HFF-Myc (cell line): ENCODE measurements at places on chromosomes 12 and 14.

GRCh38 chr12:11877869-11878780 is 192.6 kb upstream of the BCL2L14 start:
- peak; percentile 36 for DNase-seq

GRCh38 chr12:546920-547845 is 87.4 kb downstream of the B4GALNT3 start:
- DNase-seq = no peak

DNA sequence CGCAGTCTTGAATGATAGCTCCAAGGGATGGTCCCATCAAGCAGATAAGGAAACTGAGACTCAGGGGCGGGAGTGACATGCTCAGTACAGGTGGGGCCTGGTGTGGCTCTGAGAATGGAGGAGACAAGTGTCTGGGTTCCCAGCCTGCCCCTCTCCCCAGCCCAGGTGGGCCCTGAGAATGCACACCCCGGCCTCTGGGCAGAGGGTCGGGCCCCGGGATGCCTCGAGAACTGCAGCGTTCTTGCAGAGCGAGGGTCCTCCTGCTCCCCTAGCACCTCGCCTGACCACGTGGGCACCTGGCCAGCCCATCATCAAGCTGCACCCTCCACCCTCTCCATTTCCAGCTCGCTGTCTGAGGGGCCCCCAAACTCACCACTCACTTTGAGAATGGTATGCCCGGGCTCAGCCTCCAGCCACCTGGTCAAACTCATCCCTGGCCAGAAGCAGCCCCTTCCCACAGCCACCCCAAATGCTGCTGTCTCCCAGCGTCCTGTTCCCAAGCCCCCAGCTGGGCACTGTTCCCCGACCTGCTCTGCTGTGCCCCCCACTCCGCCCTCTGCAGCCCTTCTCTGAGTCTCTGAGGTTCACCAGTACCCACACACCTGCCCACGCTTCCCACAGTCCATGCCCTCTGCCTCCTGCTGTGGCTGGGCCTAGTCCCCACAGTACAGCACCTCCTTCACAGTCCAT is 44.3 kb downstream of the CYP46A1 start:
- no peak for DNase-seq

GRCh38 chr14:92841930-92842329 is 47.8 kb downstream of the GOLGA5 start:
- no peak for DNase-seq

DNA sequence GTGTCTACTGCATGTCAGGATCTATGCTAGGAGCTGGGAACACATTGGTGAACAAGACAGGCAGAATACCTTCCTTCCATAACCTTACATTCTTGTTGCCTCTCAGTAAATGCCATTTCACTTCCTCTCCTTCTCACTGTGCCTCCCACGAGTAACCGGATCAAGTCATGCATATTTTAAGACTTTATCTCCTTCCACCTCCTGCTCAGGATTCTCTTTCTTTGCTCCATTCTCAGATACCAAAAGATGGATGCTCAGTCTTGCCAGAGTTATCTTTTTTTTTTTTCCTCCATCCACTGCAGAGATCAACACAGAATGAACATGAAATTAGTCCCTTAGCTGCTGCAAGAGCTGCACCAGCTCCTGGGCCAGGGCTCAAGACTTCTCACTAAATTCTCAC is 20.0 kb upstream of the APPL2 start:
- DNase-seq = no peak

GRCh38 chr12:130463275-130463658 is 125.6 kb downstream of the PIWIL1 start:
- no peak for DNase-seq

GRCh38 chr14:38135106-38135867 is 72.4 kb upstream of the SSTR1 start:
- DNase-seq = no peak

DNA sequence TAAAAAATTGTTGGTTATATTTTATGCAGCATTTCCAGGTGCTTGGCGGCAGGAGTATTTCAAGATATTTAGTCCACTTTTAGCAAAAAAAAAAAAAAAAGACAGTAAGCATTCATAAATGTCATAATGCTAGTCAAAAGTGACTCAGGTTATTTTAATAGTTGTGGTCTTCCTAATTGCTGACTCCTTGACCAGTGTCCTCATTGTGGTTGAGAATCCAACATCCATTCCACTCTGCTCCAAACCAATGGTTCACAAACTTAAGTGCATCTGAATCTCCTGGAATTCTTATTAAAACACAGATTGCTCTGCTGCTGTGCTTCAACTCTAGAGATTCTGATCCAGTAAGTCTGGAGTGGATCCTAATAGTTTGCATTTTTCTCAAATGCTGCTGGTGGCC is 71.4 kb downstream of the AKAP6 start:
- no peak for DNase-seq

- DNase-seq = no peak
Observed at GRCh38 chr12:11746024-11746771, 96.7 kb downstream of the ETV6 start.

- no peak for DNase-seq
Observed at GRCh38 chr12:64001439-64001838, 156.9 kb downstream of the SRGAP1 start.

GRCh38 chr14:66311990-66312389 is 174.2 kb upstream of the CCDC196 start:
- DNase-seq = no peak

DNA sequence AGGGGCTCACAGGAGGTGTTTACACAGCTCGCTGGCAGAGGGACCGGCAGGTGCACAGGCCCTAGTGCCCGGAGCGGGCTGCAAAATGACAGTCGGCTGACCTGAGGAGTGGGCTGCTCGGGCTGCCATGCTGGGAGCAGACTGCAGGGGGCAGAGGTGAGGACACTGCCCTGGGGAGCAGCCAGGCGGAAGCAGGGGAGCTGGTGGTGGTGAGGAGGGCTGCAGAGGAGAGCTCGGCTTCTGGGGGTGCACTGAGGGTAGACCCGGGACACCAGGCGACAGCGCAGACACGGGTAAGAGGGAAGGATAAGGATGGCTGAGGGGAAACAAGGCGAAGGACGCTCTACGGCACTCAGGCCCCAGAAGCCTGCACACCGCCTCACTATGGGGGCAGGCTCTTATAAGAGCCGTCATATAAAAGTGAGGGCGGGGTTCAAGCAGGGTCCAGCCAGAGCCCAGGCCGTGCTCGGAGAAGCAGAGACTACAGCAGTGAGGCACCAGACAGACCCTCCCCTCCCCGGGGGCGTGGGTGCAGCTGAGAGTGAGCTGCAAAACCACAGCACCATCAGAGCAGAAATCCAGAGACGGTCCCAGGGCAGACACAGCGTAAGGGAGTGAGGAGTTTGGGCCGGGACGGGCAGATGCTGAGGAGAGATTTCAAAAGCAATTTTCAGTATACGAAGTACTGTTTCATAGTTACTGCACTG is 62.5 kb downstream of the CCDC88C start:
- no peak for DNase-seq

- DNase-seq = no peak
Observed at GRCh38 chr14:73851000-73851399, 631 bp upstream of the PTGR2 start.

DNA sequence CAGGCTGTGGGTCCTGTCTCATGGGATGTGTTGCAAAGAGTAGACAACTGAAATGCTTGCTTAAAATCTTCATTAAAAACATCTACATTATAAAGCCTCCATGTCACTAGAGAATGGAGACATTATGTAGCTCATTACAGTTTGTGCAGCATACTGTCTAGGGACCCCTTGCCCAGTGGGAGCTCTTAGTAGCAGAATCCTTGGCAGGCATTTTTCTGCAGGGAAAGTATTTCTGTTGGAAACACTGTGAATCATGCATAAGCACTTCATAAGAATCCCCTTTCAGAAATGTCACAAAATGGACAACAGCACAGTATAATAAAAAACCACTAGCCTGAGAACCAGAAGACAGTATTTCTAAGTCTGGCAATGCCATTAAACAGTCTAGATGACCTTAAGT is 174.3 kb downstream of the MGAT4C start:
- DNase-seq = no peak

DNA sequence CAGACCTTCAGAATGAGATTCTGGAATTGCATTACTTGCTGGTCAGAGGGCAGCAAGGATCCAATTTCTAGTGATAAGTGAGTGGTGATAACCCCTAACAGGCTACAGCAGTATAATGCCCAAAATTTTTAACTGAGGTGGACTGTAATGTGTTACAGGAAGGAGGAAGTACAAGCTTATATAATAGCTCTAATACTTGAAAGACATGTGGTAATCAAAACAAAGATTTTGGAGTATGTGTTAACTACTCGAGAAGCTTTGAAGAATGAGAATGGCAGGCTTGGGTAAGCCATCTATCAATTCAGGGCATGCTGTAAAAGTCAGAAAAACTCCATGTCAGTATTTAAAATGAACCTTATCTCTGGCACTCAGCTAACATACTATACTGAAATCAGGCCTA is 70.5 kb downstream of the ANKS1B start:
- DNase-seq = no peak

- DNase-seq = no peak
Observed at GRCh38 chr12:76997011-76997780, 68.2 kb downstream of the E2F7 start.

GRCh38 chr12:90090929-90091651 is 382.5 kb upstream of the ATP2B1 start:
- peak; percentile 77 for DNase-seq

- no peak for DNase-seq
Observed at GRCh38 chr14:59678352-59678751, 101.7 kb upstream of the CCDC175 start.
